ENCODE measurements at places on chromosomes 3 and 15.

DNA sequence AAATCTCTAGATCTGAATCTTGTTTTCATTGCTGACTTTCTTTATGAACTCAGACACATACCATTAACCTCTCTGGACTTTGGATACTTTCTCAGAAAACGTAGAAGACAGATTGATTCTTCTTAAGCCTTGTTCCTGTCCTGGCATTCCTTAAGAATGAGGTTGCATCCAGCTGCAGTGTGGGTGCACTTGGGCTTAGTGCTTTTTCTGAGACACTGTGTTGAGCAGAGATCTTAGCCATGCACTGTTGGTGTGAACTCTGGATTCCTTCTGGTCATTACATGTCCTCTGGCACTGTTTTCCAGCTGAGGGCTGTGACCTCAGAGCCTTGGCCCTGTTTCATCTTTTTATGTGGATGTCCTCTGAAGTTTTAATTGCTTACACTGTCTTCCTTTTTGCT, 428.3 kb downstream of the CNTN4 start:
- no peak for DNase-seq

GRCh38 chr15:73370151-73370550, 1.4 kb upstream of the HCN4 start:
- DNase-seq, result no peak

- DNase-seq, result no peak
Observed at GRCh38 chr15:62922514-62922913, 120.0 kb upstream of the TPM1 start.

GRCh38 chr3:195570912-195571311, 12.8 kb downstream of the APOD start:
- DNase-seq, result no peak

- no peak for DNase-seq
Observed at GRCh38 chr15:69421498-69421897, 7.3 kb downstream of the KIF23 start.

GRCh38 chr15:70238917-70239316, 141.2 kb upstream of the TLE3 start:
- DNase-seq, result no peak

DNA sequence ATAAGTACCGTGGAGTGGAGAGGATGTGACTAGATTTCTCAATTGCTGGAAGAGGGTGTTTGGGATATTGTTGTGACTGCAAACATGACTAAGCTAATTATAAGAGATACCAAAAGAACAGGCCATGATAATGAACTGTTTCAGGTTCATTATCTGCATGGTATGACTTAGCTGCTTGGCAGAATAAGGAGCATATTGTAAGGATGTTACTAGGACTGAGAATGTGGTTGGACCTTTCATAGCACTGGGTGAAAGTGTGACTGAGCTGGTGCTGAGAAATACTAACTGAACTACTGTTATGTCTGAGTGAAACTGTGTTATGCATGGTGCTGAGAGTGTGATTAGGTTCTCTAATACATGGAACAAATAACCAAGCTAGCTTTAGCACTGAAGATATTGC, 11.0 kb downstream of the SCN10A start:
- no peak for DNase-seq

DNA sequence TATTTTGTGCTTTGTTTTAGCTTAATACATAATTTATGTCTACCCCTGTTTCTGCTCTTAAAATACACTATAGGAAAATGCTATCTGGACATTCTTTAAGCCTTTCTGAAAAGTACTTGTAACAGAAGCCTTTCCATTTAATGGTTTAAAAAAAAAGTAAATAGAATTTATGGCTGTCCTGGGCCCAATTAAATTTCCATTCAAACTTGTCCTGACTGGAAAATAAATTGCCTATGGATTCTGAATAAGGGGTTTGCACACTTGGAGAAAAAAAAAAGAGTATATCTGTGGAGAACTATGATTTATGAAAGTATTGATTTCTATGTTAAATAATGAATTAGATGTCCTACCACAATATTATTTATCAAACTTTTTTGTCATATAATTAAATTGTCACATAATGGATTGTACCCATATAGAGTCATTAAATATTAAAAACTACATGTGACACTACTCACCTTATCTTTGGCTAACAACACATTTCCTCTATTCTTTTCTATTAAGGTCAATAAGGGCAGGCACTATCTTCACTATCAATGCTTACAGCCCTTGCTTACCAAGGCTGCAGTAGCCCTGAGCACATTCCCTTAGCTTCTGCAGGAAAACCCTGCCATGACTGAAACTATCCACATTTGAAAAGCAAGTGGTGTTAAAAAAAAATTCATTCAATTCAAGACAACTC, 396.1 kb upstream of the ROBO2 start:
- no peak for DNase-seq

GRCh38 chr3:64097920-64098319, 74.6 kb upstream of the PSMD6 start:
- DNase-seq, result no peak

DNA sequence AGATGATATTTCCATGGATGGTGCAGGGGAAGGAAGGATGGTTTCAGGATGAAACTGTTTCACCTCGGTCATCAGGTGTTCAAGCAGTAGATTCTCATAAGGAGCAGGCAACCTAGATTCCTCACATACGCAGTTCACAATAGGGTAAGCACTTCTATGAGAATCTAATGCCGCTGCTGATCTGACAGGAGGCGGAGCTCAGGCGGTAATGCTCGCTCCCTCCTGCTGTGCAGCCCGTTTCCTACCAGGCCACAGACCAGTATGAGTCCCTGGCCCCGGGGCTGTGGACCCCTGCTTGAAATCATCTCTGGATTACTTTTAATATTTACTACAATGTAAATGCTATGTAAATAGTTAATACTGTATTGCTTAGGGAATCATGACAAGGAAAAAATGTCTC, 241.8 kb downstream of the ROBO2 start:
- no peak for DNase-seq

DNA sequence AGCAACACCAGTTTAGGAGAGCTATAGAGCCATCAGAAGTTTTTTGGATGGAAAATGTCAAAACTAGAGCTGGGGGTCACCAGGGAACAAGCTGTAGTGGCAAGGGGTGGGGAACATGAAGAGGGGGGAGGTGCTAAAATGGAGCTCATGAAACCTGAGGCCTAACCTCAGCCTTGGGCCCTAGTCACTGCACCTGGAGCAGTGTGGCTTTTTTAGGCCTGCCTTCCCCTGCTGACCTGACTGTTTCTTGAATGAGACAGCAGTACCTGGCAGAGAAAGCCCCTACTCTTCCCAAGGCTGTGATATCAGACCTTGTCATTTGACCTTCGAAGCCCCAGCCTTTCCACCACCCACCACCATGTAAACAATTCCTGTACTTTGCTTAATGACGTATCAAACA, 383.5 kb downstream of the EPHB1 start:
- no peak for DNase-seq

DNA sequence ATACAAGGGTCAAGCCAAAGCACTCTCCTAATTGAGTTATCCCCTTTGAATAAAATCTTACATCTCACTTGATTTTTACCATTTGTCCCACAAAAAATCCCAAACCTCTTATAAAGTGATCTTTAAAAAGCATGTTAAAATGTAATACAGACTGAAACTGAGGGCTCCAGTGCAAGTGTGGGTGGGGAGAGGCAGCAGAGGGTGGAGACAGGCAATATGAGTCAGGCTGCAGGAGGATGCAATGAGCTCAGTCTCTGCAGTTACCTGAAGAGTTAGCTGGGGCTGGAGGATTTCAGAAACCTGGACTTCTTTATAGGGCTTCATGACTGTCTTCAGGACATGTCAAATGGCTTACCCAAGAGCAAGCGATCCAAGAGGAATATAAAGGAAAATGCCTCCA, 14.2 kb upstream of the COLQ start:
- DNase-seq, result peak; percentile 30

DNA sequence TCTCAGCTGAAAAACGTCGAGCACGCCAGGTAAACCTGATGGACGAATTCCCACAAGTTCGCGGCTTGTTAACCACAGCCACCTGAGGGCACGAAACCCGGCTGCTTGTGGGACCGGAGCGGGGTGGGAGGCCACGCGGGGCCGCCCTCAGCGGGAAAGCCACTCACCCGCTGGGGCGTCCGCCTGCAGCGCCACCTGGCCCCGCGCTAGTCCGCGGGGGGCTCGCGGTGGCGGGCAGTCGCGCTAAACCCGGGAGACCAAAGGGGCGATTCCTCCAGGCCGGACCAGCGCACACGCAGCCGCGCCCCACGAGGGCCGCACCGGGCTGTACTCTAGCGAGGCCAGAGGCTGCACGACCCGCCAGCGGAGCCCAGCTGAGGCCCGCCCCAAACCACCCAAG, 15.7 kb upstream of the CFAP161 start:
- DNase-seq, result no peak

DNA sequence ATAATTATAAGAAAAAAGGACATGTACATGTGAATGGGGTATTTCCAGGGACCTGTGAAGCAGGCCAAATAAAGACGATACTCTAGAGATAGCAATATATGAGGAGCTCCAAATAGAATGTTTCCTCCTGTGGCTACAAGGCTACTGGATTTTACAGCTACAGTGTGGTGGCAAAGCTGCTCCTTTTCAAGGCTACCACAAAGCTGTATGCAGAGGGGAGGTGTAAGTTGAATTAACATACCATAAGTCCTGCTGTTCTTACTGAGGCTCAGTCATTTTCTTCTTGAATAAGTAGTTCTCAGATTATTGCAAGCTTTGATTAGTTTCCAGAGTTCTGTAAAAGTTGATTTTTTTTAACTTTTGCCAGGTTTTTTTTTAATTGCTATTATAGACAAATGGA, 1184.6 kb upstream of the EPHA6 start:
- DNase-seq, result no peak

DNA sequence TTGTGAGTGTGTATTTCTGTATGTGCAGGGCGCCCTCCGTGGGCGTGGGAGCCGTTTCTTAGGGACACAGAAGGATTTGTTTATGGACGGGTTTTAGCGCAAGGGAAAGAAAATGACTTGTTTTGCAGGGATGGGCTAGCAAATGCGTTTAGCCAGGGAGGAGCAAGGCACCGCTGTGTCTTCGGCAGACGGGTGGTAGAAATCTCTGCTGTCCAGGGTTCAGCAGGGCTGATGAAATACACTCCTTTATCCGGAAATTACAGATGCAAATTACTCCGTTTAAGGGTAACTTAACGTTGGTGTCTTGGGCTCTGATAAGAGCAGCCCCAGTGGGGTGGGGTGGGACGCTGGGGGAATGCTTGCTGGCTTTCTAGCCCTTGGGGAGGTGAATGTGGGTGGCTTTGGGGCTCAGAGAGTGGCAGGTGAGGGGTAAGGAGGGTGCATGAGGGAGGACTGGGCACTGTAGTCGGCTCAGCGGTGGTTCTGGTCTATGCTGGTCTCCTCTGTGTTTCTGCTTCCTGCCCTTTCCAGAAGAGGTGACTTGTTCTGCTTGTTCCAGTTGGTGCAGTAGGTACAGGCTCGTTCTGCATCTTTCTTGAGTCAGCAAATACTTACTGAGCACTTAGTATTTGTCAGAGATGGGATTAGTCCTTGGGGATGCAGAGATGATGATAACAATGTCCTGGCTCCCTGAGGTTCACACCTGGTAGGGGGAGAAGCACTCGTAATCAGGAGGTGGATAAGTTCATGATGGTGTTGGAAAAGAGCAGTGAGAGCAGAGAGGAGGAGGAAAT, 954 bp downstream of the SV2B start:
- no peak for DNase-seq

DNA sequence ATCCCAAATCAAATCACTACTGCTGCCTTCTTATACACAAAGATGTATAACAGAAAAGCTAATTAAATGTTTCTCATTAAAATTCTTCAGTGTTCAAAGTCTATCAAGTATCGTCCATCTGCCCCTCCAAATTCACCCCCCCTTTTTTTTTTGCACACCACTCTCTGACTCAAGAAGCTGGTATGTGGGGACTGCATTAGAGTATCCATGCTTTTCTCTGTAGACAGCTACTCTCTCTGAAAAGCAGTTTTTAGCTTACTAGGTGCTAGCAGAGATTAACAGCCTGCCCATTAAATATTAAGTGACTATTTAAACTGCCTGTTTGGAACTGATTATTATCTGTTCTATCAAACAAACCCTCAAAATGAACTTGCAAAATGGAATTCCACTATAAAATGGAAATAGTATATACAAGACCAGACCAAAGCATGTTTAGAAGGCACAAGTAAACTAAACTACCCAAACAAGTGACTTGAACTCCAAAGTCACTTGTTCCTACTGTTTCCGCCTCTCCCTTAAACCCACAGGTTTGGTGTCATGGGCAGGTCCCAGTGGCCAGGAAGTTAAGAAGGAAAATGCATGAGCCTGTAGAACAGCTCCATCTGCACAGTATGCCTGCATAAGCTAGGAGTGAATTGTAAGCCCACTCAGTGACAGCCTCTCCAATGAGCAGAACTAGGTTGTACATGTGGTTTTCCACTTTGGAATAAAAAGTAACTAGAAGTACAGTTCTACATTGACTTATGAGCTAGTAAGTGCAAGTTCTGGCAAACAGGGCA, 32.5 kb downstream of the GBE1 start:
- DNase-seq, result no peak

DNA sequence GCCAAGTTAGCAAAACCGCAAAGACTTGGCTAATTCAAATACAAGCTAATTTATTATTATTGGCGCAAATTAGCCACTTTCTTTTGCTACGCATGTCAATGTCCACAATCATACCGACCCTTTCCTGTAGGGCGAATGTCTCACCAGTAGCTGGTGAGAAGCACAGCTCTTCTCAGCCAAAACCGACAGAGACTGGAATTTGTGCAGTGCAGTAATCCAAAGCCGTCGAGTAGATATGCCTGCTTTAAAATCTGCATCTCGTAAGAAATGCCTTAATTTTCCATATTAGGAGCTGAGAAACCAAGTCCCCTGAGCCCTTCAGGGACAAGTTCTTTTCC, 614 bp upstream of the MINDY2 start:
- no peak for DNase-seq

DNA sequence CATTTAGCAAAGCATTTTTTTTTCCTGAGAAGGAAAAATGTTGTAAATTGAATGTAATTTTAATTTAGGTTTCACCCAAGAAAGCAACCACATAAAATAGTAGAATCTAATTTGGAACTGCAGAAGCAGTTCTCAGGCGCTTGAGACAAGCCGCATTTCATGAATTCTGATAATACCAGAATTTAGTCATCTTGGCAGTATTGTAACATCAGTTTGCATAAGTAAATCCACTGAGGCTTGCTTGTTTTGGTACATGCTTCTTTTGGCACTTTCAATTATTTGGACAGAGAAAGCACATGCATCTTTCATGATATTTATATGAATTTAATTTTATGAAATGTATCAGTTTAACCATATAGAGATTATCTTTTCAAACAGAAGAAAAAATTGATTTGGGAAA, 389.7 kb upstream of the ROBO1 start:
- no peak for DNase-seq

- DNase-seq, result no peak
Observed at GRCh38 chr15:40737048-40737447, 18.0 kb downstream of the RMDN3 start.

- no peak for DNase-seq
Observed at GRCh38 chr15:63826528-63826927, 7.2 kb downstream of the HERC1 start.

GRCh38 chr3:114405202-114405990, 111.6 kb downstream of the TIGIT start:
- DNase-seq, result no peak

- no peak for DNase-seq
Observed at GRCh38 chr3:126746395-126747177, 42.5 kb downstream of the CHCHD6 start.

- DNase-seq, result no peak
Observed at GRCh38 chr3:114444216-114444615, 150.4 kb downstream of the TIGIT start.

Data from activated T-cell treated with anti-CD3 and anti-CD28 coated beads for 48 hours (primary cell).